Suprapubic skin (tissue), 4 donors: ENCODE measurements at places on chromosomes 2 and 18. TPM values are rescaled to one million over a fixed set of nuclear protein-coding genes. Genes with fewer than 3 reads are reported as not detected.

The MC4R gene
- not detected for total RNA-seq

- DNase-seq: no peak
Observed at GRCh38 chr2:241608881-241609280, 28.1 kb downstream of the THAP4 start.

DNA sequence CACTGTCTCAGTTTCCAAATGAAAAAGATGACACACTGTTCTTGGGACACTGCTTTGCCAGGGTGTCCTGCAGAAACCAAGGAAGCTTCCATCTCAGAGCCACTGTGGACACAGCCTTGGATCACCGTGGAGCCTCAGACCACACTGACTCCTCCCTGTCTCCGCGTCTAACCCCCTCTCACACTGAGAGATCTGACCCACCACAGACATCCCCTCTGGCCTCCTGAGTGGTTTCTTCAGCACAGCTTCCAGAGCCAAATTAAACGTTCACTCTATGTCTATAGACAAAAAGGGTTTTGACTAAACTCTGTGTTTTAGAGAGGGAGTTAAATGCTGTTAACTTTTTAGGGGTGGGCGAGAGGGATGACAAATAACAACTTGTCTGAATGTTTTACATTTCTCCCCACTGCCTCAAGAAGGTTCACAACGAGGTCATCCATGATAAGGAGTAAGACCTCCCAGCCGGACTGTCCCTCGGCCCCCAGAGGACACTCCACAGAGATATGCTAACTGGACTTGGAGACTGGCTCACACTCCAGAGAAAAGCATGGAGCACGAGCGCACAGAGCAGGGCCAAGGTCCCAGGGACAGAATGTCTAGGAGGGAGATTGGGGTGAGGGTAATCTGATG, 113.4 kb upstream of the PKDCC start:
- DNase-seq: no peak

GRCh38 chr2:100761365-100761764, 58.6 kb upstream of the NPAS2 start:
- DNase-seq: no peak

The ECEL1 gene
- not detected for total RNA-seq

DNA sequence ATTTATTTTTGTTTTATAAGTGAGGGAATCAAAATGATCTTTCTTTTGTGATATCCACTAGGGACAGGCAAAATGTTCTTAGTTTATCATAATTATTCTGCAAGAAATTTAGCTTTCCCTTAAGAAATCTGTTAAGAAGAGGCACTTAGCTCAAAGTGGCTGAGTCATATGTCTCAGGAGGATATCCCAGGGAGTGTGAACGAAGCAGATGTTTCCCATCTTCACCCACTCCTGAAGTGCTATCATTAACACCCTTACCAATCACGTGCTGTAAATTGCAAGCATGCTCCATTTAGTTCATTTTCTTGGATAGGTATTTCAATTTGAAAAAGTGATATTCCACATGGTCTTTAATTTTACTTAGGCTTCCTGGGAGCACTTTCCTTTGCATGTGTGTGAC, 774.3 kb upstream of the TMEFF2 start:
- DNase-seq: no peak

- no peak for DNase-seq
Observed at GRCh38 chr18:22694954-22695353, 238.2 kb upstream of the RBBP8 start.

The ABCG8 gene
- not detected for total RNA-seq

DNA sequence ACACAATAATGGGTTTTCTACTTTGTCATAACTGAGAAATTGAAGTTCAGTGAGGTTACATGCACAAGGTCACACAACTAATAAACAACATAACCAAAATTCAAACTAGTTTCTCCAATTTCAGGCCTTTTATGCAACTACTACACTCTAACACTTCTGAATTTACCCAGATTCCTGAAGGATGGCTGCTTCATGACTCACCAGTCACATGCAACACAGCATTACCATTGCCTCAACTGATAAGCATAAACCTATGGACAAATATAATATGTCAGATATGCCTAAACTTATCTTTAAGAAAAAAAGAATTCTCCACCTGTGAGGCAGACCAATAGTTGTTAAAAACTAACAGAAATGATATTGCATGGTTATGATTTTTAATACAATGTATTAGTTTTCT, 586.5 kb upstream of the SLC8A1 start:
- no peak for DNase-seq

The FBXO41 gene
- total RNA-seq: 1.1 TPM

DNA sequence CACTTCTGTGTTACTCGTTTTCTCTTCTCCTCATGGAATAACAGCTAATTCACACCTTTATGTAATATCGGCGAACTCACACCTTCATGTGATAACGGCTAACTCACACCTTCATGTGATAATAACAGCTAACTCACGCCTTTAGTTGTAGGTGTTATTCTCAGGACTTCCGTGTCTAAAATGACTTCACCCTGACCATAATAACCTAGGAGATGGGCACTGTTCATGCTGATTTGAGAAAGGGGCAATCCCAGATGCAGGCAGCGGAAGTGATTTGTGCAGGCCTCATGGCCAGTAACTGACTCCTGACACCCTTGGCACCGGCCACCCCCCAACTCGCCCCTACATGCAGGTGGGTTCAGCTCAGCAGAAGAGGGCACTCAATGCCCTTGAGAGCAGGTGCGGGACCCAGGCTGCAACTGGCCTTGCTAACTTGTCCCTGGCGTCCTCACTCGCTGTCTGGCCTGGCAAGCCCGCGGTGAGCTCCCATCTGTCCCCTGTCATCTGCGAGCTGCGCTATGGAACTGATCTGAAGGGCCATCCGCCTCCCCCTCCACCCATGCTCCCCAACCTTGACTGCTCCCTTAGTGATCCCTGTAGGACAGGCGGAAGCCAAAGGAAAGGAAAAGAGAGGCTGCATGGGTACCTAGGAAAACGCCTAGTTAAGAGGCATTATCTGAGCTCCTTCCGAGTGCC, 42.6 kb upstream of the MTCL1 start:
- DNase-seq: no peak

GRCh38 chr2:181672255-181673008, 7.9 kb downstream of the NEUROD1 start:
- DNase-seq: no peak

GRCh38 chr2:53202063-53202462, 565.5 kb upstream of the CHAC2 start:
- DNase-seq: no peak

DNA sequence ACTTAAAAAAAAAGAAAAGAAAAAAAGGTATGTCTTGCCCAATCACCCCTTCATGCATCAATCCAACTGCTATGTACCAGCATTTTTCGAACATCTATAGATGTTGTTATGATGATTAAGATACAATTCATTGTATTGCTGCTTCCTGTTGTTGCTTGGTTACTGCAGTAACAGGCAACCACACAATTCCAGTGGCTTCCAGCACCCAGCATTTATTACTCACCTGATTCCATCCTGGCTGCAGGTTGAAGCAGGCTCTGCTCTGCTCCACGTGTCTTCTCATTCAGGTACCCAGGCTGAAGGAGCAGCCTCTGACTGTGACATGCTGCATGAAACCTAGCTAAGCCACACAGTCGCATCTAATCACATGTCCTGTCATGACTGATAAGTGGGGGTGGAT, 196.9 kb downstream of the INO80D start:
- no peak for DNase-seq

The DGUOK gene
- total RNA-seq: 46.0 TPM

The SERPINB2 gene
- 71.5 TPM for total RNA-seq

The BIRC6 gene
- 107 TPM for total RNA-seq
